ENCODE measurements at places on chromosomes 1 and 21.

GRCh38 chr1:966135-966703 is at the start of gene PLEKHN1:
Gene PLEKHN1 (plus strand): TSS chr1:966482. CDS start chr1:966532, 50 bp downstream.
- DNase-seq = no peak

DNA sequence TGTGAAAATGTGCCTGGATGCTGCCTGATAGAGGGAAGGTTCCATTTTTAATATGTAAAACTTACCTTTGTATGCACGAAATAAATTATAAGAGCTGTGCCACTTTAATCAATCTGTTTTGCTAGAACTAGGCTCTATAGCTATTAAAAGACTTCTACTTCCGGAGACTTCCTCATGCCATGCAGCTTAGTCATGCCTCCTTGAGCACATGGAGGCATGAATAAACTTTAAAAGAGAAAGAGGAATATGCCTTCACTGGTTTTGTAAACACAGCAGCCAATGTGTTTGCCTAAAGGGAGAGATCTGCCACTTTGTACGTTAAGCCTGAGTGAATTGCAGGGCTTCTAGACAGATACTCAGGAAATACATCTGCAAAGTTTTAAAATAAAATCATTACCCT is 604.6 kb downstream of the LRRIQ3 start:
- no peak for DNase-seq

GRCh38 chr1:4174291-4175200 is 274.5 kb upstream of the C1orf174 start:
- no peak for DNase-seq

DNA sequence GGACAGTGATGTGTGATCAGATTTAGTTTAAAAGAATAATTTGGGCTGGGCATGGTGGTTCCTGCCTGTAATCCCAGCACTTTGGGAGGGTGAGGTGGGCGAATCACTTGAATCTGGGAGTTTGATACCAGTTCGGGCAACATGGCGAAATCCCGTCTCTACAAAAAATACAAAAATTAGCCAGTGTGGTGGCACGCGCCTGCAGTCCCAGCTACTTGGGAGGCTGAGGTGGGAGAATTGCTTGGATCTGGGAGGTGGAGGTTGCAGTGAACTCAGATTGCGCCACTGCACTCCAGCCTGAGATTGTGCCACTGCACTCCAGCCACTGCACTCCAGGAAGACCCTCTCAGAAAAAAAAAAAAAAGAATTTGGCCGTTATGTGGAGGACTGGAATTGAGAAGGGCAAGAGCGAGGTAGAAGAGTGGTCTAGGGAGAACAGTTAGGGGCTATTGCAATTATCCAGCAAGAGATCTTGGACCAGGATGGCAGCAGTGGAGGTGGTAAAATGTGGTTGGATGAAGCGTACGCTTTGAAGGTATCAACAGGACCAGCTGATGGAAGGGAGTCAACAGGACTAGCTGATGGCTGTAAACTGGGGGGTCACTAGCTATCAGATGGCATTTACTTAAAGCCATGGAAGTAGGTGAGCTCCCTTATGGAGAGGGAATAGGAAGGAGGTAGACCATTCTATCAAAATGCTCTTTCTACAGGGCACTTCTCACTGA is 9.6 kb downstream of the BTBD19 start:
- no peak for DNase-seq

GRCh38 chr1:237179503-237179902 is 137.5 kb downstream of the RYR2 start:
- no peak for DNase-seq

GRCh38 chr1:203867802-203868201 is 6.4 kb downstream of the SNRPE start:
- no peak for DNase-seq

- no peak for DNase-seq
Observed at GRCh38 chr1:18946550-18947381, 9.7 kb downstream of the IFFO2 start.

- DNase-seq = no peak
Observed at GRCh38 chr1:86753700-86754099, 49.3 kb downstream of the SH3GLB1 start.

DNA sequence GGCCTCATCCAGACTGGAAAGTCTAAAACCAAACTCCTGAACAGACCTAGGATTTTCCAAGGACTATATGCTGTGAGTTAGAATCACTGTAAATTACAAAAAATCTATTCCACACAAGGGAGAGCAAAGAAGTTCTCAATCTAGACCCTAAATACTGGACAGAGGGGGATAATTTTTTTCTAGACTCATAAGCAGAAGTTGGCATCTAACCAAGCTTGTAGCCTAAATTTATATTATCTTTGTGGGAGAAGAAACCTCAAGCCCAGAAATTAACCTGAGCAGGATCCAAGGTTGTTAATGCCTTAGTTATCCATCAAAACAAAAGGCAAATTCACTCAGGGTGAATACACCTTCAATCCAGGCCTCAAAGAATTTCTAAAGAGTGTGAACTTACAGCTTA is 290.2 kb downstream of the SMYD3 start:
- DNase-seq = no peak

DNA sequence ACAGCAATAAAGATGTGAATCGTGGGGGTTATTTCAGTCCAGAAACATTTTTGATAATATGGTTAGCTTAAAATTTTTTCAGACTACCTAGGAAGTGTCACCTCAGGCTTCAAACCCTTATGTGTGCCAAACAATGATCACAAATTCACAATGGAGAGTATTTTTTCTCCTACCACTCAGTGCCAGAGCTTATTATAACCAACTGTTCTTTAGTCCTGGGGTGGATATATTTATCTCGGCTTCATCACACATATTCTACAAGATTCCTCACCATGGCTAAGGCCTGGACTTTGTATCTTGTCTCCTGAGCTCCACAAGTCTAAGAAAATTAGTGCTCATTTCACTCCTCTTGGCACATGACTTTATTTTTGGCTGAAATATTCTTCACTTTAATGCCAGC is 629.1 kb downstream of the RWDD3 start:
- no peak for DNase-seq

- DNase-seq = no peak
Observed at GRCh38 chr1:212981571-212982328, 31.4 kb downstream of the VASH2 start.

- DNase-seq = no peak
Observed at GRCh38 chr1:172482044-172482443, 38.2 kb upstream of the PIGC start.

GRCh38 chr1:58850636-58851035 is 66.8 kb upstream of the JUN start:
- no peak for DNase-seq

DNA sequence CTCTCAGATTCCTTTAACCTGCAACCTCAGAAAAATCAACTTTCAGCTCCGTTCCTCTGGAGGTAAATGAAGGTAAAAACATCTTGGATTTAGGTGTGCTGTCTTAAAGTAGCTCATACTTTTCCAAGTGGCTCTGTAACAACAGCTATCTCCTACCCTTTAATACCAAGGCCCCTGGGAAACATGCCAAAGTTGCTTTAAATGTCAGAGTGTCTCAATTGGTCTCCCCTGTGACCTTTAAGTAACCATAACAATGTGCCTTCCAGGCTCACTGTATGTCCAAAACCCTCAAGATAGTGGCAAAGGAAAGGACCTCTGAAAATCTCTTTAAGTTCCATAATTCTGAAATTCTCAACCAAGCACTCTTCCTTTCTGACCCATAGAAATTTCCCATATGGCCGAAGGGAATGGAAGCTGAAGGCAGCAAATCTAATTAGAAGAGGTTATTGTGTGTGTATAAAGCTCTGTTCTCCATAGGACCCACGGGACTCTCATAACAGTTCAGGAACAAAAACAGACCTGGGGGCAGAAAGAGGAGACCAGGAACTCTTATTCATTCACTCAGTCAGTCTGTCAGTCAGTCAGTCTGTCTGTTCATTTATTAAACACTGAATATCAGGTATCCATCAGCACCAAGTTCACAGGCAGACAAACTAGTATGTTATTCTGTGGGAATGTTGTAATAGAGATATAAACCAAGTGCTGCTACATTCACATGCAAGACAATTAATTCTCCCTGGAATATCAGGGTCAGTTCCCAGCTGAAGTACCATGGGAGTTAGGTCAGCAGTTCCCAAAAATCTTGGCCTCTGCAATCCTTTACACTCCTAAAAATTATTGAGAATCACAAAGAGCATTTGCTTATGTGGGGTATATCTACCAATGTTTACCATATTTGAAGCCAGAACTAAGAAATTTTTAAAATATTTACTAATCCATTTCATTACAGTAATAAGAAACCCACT is 19.1 kb downstream of the ASTN1 start:
- no peak for DNase-seq

DNA sequence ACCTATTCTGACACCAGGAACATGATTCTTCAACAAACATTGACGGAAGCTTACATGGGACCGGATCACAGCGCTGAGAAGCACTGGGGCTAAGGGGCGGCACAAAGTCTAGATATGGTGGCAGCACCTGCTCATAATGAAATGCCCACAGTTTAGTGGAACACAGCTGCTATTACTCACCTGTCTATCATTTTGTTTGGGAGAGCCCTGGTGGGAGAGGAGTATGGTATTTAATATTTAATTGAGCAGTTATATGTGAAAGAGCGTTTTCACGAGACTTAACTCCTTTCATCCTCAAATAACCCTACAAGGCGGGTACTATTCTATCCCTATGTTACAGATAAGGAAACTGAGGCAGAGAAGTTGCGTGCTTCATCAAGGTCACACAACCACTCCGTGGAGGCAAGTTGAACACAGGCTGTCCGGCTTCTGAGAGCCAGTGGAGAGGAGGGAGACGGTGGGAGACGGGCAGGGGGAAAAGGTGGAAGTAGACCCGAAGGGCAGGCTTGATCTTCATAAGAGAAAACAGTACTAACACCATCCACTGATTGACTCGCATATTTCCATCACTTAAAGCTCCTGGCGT is 790 bp upstream of the TSNAX start:
- no peak for DNase-seq

- no peak for DNase-seq
Observed at GRCh38 chr1:5349526-5349925, 642.7 kb downstream of the NPHP4 start.

DNA sequence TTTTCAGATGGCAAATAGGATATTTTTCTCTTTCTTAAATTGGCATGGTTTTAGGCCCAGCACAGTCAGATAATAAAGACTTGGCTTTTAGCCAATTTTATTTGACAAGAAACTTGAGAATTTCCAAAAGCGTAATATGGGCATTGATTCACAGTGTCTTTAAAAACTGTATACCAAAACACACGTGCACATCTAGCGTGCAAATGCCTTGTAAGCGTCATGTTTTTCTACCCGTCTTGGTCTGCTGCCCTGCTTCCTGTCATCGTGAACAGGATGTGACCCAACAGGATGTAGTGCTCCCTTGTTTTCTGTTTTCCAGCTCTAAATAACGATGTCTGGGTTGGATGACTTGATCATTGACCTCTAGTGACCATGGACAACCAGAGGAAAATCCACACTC is 24.7 kb upstream of the SLC44A3 start:
- DNase-seq = no peak

DNA sequence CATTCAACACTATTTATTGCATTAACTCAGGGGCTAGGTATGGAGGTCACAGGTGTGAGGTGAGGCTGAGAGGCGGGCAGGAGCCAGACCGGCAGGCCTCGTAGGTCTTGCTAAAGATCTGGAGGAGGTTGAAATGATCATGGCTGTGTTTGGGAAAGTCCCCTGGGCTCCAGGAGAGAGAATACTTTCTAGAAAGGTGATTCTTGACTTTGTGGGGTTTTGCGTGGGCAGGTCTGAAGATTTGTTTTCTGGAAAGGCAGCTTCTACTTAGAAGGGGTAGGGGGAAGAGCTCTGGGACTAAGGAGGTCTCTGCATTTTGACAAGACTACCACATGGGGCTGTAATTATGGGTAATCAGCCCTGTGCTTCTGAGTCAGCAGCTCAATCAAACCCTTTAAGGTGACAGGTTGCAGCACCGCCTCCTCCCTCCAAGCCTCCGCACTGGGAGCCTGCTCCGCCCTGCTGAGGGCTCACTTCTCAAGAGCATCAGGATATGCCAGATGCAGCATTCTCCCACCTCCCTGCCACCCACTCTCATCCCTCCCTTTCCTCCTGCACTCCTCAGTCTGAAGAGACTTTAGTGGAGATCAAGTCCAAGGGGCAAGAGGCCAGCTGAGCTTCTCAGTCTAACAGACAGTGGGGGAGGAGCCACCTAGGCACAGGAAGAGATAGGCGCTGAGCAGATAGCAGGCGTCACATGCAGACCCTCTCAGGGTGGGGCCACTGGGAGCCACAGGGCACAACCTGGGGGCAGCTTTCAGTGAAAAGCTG is 30.5 kb downstream of the SLC30A1 start:
- DNase-seq = no peak

GRCh38 chr1:214635086-214635485 is 32.1 kb downstream of the CENPF start:
- no peak for DNase-seq

DNA sequence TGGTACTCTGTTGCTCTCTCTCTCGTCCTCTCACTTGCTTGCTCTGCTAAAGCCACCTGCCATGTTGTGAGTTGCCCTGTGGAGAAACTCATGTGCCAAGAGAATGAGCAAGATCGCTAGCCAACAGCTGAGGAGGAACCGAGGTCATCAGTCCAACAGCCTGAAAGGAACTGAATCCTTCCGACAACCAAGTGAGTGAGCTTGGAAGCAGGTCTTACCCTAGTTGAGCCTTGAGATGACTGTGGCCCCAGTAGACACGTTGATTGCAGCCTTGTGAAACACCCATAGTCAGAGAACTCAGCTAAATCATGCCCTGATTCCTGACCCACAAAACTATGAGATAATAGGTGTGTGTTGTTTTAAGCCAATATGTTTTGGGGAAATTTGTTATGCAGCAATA is 48.1 kb upstream of the BACH1 start:
- DNase-seq = no peak

DNA sequence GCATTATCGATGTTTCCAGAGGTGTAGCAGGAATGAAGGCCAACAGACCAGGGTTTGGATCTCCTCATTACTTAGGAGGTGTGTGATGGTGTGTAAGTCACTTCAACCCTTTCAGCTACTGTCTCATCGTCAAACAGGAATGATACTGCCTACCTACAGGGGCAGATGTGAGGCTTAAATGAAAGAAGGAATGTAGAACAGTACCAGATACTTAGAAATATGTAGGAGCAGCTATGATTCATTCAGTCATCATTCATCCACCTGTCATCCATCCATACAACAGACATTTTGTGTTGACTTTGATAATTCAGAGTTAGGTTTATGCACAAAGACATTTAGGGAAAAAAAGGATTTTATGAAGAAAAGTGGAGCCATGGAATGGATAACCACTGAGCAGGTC is 486.9 kb upstream of the DAB1 start:
- DNase-seq = no peak

GRCh38 chr1:44628962-44629756 is 45.1 kb downstream of the TMEM53 start:
- DNase-seq = no peak

DNA sequence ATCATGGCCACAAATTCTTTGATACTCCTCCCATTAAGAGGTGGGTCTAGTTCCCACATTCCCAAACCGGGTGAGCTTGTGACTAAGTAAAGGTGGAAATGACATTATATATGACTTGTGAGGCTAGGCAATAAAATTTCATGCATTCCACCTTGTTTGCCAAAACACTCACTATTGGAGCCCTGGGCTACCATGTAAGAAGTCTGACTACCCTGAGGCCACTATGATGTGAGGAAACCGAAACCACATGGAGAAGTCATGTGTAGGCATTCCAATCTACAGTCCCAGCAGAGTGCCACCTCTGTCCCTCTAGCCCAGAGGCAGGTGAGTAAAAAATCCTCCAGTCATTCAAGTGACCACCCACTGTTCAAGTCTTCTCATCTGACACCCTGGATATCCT is 17.9 kb upstream of the SMG7 start:
- no peak for DNase-seq

- no peak for DNase-seq
Observed at GRCh38 chr1:34019741-34020552, 145.1 kb downstream of the CSMD2 start.

GRCh38 chr21:21101911-21102310 is 103.7 kb downstream of the NCAM2 start:
- no peak for DNase-seq

Data from AG09319 (cell line).